ENCODE measurements at places on chromosomes 1 and 21.
A peak's percentile ranks its signal among the peaks of the same experiment; 100 is the strongest.

GRCh38 chr1:193479187-193479586, 292.8 kb upstream of the B3GALT2 start:
- peak; percentile 69 for DNase-seq

DNA sequence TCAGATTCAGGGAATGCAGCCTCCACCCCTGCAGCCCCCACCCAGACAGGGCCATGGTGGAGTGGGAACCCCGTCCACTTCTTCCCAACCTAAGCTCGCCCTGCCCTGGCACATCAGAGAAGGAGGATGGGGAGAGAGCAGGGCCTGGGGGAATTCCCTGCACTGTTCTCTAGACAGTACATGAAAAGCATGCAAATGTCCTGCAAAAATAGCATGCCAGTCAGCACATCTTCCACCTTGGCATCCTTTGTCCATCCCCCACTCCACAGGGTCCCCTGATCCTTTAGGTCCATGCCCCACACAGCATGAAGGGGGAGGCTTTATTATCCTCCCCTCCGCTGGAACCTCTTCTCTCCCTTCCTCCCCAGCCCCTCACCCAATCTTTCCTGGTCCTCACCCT, 35.0 kb upstream of the RD3 start:
- no peak for DNase-seq

DNA sequence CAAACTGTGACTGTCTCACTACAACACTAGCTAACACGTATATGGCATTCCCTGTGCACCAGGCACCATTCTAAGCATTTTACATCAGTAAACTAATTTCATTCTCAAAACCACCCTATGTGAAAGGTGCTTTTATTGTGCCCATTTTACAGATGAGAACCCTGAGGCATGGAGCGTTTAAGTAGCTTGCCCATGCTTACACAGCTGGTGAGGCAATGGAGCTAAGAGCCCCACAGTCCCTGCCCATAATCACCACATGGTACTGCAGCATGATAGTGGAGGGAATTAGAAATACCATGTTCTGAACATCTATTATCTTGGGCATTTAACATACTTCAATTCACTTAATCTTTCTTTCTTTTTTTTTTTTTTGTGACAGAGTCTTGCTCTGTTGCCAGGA, 31.1 kb upstream of the KLHDC8A start:
- DNase-seq: no peak

DNA sequence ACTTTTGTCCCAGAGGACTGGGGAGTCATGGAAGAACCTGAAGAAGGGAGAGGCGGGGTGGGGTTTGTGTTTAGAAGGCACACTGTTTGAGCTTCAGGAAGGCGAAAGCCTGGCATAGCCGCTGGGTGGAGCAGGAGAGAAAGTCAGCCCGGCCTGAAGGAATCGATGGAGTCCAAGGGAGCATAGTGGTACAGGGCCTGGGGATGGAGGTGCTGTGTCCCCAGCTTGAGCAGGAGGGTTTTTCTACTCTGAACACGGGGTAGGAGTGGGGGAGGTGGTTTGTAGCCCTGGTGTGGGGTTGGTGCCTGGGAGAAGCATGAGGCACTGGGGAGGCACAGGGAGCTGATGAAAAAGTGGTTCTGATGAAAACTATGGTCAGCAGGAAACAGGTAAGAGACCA, 4.7 kb upstream of the CCDC24 start:
- no peak for DNase-seq

DNA sequence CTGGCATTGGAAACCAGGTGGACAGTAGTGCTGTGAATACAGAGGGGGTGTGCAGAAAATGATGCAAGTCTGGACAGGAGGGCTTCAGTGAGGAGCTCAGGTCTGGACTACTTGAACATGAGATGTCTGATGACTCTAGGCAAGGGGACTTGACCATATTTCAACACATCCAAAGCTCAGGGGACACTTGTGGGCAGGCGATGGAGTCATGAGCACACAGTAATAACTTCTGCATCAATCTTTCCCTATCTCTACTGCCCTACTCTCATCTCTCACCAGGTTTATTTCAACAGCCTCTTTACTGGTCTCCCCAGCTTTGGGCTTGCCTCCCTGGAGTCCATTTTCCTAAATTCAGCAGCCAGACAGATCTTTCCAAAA, 21.9 kb downstream of the FMO2 start:
- no peak for DNase-seq

- no peak for DNase-seq
Observed at GRCh38 chr1:159953536-159954515, at the start of gene SLAMF9. Gene SLAMF9, minus strand, starts transcription at chr1:159954237. Its CDS starts 100 bp downstream, at chr1:159954137.

DNA sequence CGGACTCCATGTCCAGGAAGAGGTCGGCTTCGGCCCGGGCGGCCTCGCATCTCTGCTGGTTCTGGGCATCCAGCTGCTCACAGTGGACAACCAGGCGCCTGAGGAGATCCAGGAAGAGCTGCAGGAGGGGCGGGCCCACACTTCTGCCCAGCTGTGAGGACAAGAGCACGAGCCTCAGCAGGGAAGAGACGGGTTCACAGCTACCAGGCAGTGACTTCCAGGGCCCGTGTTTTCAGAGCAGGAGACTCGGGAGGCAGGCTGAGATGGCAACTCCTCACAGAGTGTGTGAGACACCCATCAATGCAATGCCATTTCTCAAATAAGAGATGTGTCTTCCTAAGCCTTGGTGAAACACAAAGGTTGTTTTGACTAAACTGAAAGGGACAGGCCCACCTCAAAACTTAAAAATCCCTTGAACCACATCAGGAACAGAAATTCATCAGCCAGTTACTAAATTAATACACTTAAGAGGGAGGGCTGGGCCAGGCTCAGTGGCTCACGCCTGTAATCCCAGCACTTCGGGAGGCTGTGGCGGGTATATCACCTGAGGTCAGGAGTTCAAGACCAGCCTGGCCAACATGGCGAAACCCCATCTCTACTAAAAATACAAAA, 43.4 kb downstream of the URB1 start:
- DNase-seq: peak; percentile 3

Measured in stimulated activated naive B cell treated with anti-CD40 and anti-IgM and Interleukin-4, amounts not matched to agents 10 μg/mL and 1 μg/mL and 100 μg/mL, for 72 hours (primary cell).